ENCODE measurements at places on chromosomes 16 and 17.
A peak's percentile ranks its signal among the peaks of the same experiment; 100 is the strongest.

GRCh38 chr17:42928714-42929496, 28.3 kb downstream of the G6PC1 start:
- DNase-seq: peak; percentile 81

DNA sequence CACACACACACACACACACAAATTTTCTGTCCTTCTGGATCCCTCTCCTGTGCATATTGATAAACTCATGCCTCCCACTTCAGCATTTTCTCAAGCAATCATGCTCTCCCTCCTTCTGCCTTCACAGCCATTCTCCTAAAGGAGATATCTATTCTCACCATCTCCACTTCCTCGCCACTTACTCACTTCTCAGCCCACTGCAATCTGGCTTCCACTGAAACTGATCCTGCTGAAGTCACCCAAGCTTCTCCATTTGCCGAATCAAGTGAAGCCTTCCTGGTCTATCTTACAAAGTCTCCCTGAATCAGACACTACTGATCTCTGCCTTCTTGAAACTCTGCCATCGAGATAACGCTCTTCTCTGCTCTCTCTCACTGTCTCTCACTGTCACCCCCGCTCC, 54.0 kb upstream of the GNAO1 start:
- no peak for DNase-seq

DNA sequence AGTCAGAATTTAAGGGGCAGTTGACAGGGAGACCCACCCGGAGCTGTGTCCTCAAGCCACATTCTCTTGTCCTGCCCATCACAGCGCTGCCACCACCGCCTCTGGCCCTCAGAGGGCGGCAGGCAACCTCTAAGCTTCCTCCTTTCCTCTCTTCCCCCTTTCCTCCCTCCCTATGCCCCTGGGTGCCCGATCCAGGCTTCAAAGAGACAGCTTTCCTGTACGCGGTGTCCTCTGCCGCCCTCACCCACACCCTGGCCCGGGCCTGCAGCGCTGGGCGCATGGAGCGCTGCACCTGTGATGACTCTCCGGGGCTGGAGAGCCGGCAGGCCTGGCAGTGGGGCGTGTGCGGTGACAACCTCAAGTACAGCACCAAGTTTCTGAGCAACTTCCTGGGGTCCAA, 23.5 kb downstream of the WNT9B start:
- no peak for DNase-seq

GRCh38 chr17:57286399-57287105, 30.2 kb downstream of the MSI2 start:
- DNase-seq: peak; percentile 27

DNA sequence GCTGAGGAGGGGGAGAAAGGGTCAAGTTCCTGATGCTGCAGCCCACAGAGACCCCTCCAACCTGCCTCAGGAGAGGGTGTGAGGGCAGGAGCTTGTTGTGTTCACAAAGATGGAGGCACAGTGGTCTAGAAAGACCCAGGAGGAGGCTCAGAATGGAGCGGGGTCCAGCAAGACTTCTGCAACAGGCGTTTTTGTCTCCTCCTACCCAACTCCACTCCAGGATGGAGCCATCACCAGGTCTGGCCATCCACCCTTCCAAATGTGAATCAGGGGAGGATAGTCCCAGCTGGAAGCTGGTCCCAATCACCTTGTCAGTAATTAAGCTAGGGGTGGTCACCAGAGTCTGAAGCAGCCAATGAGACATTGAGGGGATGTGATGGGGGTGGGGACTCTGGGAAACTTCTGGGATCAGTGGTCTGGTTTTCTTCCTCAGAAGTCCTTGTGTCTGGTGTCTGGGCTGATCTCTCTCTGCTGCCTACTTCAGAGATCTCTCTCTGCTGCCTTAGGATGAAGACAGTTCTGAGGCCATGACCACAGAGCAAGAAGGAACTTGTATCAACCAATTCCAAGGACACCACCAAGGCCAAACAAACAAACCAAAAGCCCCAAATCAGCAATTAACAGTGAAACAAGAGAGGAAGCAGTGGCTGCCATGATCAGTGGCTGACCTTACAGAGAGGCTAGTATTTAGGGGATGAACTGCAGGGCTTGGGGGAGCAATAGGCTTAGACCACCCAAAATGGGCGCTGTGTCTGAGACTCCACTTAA, 14.5 kb downstream of the CD300LB start:
- no peak for DNase-seq

GRCh38 chr17:311119-311782, 41.4 kb downstream of the RPH3AL start:
- DNase-seq: no peak

- DNase-seq: peak; percentile 83
Measured at GRCh38 chr17:58317421-58318064, 11.1 kb downstream of the TSPOAP1 start.

- DNase-seq: no peak
Measured at GRCh38 chr17:72336026-72336803, 215.4 kb downstream of the SOX9 start.

DNA sequence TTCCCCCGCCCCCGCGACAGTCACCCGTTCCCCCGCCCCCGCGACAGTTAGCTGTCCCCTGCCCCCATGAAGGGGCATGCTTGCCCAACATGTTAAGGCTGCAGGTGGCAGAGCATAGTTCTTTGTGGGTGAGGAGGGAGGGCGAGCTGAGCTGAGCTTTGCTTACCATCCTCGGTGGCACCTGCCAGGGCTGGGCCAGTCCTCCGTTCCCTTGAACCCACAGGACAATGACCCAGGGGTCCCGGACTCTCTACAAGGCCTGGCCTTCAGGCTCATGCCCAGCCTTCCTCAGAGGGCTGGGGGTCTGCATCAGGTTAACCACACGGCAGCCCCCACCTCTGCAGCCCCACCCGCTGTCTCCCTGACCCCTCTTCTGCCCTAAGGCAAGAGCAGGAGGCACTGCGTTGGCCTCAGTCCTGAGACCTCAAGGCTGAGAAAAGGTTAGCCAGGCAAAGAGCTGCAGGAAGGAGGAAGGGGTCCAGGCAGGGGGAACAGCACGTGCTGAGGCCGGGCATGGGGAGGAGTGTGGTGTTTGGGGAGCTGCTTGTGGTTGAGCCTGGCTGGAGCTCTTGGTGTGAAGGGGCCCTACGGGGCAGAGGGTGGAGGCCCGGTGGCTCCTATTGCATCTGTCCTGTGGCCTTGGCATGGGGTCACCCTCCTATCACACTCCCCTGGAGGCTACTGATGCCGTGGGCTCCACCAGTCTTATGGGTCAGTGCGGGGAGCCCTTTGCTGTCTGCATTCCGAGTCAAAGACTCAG, 11.4 kb upstream of the DOC2B start:
- DNase-seq: no peak

- DNase-seq: no peak
Measured at GRCh38 chr16:75309899-75310430, 58.5 kb upstream of the BCAR1 start.

GRCh38 chr17:75755205-75755901, 9.6 kb downstream of the GALK1 start:
- DNase-seq: no peak

DNA sequence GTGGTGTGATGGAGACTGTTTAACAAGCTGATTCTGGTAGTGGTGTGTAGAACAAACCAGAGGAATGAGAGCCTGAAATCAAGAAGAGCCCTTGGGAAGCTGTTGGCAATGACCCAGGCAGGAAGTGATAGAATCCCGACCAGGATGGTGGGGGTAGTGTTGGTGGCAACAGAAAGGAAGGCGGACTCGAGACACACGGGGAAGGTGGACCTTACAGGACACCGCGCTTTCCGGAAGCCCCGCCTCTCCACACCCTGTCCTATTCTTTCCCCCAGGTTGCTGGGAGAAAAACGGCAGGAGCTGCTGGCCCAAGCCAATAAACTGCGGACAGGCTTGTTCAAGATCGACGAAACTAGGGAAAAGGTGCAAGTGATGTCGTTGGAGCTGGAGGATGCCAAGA, 30.0 kb upstream of the KDM6B start:
- peak; percentile 28 for DNase-seq

Measured in ELF-1 (cell line).